ENCODE measurements at places on chromosomes 2 and 18.

DNA sequence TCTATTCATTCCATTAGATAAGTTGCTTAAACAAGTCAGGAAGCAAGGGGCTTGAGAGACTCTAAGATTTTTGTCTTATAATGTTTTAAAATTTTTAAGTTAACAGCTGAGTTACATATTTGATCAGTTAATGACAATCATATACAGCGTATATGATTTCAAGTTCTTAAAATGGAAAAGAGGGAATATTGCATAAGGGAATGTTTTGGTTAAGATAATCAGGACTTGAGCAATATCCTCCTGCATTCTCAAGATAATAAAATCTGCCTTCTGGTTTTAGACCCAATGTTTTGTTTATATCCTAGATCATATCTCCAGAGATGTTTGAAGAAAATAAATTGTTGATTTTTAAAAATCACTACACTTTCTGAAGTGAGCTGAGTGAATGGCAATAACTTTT, 13.4 kb upstream of the DYNC1I2 start:
- no peak for DNase-seq

- DNase-seq = no peak
These were observed 905.1 kb downstream of the NRXN1 start for GRCh38 chr2:50126845-50127244.

GRCh38 chr2:101410746-101411145, 23.4 kb upstream of the CREG2 start:
- no peak for DNase-seq

DNA sequence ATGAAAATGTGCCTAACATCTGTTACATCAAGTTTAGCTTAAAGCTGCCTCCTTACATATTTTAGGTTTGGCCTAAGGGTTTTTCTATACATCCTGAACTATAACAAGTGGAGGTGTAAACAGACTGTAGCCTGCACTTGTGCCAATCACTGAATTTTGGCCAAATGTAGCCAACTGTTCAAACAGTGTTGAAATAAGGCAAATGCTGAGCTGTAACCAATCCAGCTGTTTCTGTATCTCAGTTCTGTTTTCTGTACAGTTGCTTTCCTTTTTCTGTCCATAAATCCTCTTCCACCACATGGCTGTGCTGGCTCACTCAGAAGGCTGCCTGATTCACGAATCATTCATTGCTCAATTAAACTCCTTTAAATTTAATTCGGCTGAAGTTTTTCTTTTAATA, 19.2 kb upstream of the CAPN13 start:
- no peak for DNase-seq

GRCh38 chr2:10908195-10908594, 3.5 kb upstream of the KCNF1 start:
- DNase-seq = no peak

- DNase-seq = no peak
These were observed 415.9 kb downstream of the SLC4A3 start for GRCh38 chr2:220043155-220043989.

DNA sequence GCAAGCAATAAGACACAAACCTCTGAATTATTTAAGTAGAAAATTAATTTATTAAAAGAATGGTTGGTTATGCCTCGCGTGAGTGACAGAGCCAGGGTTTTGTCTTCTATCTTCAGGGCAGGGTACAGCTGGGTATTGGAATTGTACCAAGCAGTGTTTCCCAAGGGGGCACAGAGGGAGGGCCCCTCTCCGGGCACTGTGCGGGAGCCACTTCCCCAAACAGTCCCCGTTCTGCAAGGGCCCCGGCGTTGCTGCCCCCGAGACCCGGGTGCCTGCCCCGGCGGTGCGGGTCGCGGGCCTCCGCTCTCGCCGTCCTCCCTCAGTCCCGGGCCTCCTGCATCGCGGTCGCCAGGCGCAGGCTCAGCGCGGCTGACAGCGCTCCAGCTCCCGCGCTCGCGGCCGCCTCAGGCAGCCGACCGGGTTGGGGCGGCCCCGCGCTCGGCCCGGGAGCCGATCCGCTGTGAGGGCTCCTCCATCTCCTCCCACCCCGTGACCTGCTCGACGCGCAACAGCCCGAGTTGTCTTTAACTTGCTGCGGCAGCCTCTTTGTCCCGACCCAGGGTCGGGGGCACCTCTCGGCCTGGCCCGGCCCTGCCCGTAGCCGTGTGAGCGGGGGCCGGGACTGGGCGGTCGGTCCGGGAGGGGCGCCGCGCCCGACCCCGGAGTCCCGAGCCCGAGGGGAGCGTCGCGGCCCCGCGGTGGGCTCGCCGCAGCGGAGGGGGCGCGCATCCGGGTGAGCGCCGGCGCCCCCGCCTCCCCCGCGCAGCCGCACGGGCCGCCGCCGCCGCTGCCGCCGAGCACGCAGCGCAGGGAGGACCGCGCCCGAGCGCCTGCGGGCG, 620 bp upstream of the GALNT1 start:
- peak; percentile 17 for DNase-seq

DNA sequence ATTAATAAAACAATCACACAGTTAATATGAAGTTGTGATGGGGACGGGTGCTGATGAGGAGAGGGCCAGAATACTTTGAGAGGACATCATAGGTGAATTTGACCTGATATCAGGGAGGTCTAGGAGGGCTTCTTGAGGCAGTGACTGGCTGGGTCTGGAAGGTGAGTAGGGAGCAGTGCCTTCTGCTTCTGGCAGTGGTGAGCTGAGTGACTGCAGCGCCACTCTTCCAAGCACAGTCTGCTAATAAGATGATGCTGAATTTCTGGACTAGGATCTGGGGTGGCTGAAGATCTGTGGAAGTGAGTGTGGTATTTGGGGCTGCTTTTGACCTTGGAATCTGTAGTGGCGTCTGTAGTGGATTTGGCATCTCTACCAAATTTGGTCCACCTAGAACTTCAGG, 5.5 kb downstream of the DGKD start:
- no peak for DNase-seq

DNA sequence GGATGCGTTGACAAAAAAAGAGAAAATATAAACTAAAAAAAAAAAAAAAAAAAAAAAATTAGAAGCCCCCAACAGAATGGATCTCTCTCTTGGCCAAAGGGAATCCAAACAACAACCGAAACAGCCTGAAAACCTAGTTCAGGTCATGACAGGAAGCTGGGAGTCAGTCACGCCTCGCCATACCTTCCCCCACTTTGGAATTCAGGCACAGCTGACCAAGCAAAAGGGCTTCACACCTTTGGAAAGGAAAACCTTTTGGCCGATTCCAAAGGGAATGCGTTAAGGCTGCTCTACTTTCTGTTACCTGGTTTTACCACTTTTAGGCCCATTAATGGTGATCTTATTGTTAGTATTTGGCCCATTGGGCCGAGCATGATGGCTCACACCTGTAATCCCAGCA, 17.9 kb upstream of the RMC1 start:
- no peak for DNase-seq

DNA sequence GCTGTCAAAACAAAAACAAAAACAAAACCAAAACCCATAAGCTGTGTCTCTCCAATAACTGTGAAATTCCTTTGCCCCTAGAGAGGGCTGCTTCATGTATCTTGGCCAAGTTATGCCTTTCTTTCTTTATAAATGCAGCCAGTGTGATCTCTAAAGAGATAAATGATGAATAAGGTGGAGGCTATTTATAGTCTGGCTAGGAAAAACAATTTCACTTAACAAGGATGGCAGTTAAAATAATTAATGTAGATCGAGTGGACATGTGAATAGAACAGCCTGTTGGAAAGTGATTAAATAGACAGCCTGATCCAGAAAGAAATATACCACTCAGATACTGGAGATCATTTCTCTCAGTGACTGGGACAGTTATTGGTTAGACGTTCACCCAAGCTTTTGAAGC, 1666.9 kb upstream of the CELF4 start:
- DNase-seq = no peak

- no peak for DNase-seq
These were observed 107.3 kb downstream of the MYO1B start for GRCh38 chr2:191352536-191352935.

GRCh38 chr18:60232541-60232940, 140.0 kb downstream of the MC4R start:
- DNase-seq = no peak

- DNase-seq = no peak
These were observed 2.7 kb downstream of the PTMA start for GRCh38 chr2:231710799-231711676.

Measured in stimulated activated CD8-positive, alpha-beta memory T cell treated with anti-CD3 and anti-CD28 coated beads, Interleukin-4, amount 100 ng/mL, for 4 hours (primary cell).